CD4-positive, alpha-beta T cell (primary cell): ENCODE measurements at places on chromosomes 12 and 14.

DNA sequence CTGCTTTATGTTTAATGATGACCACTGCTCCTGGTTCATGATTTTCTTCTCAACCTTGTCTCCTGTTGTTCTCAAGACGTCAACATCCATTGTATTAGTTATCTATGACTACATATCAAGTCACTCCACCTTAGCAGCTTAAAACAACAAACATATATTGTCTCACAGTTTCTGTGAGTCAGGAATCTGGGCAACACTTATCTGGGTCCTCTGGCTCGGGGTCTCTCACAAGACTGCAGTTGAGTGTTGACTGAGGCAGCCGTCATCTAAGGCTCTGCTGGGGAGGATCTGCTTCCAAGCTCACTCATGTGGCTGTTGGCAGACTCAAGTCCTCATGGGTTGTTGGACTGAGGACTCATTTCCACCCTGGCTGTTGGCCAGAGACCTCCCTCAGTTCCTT lies 27.3 kb upstream of the FRS2 start:
- DNase-seq = no peak

DNA sequence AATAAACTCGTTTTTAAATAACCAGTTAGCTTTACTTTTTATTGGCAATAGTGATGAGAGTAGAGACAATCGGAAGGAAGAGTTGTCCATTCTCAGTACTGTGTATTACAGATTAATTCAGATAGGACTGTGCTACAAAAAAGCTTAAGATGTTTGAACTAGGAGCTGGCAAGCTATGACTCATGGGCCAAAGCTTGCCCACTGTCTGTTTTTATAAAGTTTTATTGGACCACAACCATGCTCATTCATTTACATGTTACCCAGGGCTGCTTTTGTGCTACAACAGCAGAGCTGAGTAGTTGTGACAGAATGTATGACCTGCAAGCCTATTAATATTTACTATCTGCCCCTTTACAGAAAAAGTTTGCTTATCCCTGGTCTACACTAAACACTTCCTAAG lies 19.4 kb downstream of the GNS start:
- no peak for DNase-seq

GRCh38 chr12:25935355-25936144 lies 22.9 kb upstream of the RASSF8 start:
- no peak for DNase-seq

DNA sequence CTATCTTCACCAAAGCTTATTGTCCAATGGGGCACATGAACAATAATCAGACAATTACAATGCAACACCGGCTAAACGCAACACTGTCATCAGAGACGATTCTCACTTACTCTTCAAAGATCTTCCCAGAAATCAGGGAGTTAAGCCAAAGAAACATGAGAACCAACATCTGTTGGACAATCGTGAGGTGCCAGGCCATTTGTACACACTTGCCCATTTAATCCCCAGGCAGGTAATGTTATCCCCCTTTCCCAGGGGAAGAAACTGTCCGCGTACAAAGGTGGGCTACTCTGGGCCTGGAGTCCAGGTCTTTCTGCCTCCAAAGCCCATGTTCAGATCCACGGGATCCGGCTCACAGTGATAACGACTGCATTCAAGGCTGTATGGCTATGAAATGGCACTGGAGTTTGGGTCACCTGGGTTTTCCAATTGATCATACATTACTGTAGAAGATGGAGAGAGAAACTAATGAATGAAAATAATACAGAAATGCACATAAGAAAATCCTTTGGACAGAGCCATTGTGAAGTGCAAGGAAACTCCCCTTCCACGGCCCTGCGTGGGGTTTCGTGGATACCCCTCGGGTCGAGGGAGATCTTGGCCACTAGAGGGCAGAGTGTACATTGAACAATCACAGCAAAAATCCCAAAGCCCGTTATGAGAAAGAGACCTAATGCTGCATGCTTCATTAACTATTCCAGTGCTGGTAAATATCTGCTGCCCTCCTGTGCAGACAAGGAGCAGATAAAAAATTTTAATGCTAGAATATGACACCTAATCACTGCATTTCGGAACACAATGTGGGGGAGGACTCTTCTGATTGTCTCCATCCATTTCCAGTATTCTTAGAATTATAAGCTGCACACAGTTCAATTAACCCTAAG lies 111.4 kb downstream of the EGLN3 start:
- DNase-seq = peak; percentile 46

DNA sequence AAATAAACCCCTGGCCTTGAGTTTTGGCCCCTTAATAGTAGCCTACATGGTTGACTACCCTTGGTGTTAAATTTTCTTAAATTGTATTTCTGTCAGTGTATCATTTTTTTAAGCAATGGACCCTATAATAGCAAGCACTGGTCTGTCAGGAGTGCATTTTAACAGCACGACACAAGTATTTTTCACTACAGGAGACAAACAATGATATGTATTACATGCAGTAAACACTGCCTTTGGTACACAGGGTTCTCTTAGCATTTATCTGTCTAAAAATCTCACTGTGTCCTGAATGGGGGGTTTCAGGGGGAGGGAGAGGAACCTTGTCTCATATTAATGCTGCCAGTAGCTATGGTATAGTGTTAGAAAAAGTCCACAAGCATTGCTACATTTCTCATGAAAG lies 18.4 kb downstream of the LMO3 start:
- no peak for DNase-seq

DNA sequence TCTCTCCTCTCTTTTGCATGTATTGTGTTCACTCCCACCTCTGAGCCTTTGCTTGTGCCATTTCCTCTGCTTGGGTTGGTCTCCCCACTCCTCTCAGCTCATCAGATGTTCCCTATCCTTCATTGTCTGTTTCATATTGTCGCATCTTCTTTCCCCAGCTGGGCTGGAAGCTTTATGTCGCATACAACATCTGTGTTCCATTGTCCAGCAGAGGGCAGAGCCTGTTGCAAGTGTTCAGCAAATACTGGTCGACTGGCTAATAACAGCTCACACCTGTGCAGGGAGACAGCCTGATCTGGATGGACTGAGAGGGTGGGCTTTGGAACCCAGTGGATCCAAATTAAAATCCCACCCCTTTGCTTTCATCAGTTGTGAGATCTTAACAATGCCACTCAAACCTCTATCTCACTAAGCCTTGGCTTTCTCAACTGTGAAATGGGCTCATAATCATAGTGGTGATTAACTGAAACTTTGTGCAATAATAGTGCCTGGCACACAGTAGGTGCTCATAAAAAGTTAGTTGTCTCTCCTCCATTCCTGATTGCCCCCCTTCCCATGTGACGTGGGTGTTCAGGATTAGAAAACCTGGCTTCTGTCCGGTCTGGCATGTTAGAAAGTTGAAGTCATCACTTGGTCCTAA lies 75.8 kb downstream of the RIN3 start:
- DNase-seq = no peak

- no peak for DNase-seq
Measured at GRCh38 chr14:92986254-92987147, 63.6 kb downstream of the CHGA start.

DNA sequence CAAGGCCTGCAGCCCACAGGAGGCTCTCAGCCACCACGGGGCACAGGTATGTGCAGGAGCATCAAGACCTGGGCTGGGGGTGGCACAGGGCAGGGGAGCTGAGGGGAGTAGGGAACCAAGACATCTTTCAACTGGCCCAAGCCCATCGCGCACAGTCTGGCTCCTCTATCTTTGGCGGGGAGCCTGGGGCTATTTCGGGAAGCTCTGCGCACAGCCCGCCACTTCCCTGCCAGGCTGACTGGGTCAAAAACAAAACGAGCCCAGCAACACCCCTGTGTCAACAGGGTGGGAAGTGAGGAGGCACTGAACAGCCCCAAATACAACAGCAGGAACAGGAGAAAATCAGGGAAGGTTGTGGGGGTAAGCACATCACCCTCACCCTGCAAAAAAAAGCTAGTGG lies 83.9 kb downstream of the ARL6IP4 start:
- no peak for DNase-seq

DNA sequence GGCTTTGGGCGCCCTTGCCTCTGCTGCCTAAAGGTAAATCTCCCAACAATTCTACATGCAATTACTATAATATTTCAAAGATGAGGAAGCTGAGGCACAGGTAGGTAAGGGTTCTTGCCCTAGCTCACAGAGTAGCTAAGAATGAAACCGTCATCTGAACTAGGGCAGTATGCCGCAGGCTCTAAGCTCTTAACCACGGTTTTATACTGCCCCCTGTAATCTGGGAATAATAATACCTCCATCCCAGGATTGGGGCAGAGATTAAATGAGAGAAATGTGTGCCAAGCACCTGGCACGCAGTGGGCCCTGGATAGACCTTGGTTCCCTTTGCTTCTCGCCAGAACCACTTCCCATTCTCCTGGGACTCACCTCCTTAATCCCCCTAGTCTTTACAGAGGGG lies 1.5 kb upstream of the HRK start:
- DNase-seq = no peak

DNA sequence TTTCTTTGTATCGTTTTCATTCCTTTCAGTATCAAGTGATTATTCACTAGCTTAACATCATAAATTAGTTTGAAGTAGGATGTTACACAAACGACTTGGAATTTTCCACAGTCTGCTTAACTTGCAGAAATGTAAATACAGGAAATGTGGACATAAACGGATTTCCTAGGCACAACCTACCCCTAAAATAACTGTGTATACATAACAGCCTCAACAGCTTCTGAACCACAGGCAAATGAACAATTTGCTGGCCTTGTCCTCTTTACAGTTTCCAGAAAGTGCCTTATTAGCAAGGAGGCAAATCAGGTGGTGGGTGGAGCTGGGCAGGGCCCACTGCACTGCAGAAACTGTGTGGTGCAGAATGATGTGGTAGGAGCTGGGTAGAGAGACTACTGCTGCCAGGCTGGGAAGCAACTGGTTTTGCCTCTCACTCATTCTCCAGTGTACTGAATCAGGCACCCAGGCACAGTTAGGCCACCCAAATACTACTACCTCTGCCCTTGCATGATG lies 14.1 kb downstream of the DRAM1 start:
- no peak for DNase-seq

DNA sequence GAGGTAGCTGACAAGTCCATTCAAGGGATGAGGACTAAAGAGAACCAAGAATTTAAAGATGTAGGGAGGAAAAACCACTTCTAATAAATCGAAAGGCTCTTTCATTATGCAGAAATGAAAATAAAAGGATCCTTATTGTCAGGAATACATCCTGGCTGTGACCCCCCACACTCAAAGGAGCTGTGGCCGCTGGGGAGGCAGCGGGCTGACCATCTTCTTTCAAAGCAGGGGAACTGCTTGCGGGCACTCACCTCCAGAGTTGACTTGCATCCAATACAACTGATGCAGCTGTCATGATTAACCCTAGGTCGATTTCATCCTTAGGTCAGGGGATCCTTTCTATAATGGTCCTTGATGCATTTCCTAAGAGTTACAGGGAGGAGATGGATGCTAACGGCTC lies 35.3 kb downstream of the TRAFD1 start:
- no peak for DNase-seq

DNA sequence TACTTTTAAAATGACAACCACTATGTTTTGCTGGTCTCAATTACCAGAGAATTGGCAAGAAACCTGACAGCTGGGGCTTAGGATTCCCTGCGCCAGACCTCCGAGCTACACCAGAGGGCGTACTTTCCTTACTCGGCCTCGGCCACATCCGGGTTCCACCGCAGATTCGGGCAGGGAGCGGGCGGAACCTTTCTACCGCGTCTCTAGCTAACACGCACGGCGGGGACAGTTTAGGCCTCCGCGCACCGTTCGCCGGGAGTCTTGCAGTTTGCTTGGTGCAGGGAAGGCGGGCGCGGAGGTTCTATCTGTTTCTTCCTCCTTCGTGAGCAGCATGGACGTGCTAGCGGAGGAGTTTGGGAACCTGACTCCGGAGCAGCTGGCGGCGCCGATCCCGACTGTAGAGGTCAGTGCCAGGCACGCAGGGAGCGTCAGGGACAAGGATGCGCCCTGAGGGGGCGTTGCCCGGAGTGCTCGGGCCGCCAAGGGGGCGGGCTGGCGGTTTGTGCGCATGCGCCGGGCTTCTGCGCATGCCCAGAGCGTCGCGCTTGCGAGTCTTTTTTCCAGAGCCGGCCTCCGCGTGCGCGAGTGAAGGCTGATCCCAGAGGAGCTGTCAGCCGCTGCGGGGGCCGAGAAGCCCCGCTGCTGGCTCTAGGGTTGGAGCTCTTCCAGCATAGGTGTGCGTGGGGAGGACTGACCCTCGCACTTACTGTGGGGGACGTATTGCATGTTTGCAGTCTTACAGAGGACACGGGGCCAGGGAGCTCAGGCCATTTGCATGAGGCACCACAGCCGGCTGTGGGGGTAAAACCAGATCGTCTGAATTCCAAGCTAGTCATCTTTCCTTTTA lies at the start of gene POLR3B:
POLR3B (plus strand) TSS at position 200 of the 847 bp plus-strand sequence; CDS start at position 332, 132 bp downstream.
- peak; percentile 94 for DNase-seq

DNA sequence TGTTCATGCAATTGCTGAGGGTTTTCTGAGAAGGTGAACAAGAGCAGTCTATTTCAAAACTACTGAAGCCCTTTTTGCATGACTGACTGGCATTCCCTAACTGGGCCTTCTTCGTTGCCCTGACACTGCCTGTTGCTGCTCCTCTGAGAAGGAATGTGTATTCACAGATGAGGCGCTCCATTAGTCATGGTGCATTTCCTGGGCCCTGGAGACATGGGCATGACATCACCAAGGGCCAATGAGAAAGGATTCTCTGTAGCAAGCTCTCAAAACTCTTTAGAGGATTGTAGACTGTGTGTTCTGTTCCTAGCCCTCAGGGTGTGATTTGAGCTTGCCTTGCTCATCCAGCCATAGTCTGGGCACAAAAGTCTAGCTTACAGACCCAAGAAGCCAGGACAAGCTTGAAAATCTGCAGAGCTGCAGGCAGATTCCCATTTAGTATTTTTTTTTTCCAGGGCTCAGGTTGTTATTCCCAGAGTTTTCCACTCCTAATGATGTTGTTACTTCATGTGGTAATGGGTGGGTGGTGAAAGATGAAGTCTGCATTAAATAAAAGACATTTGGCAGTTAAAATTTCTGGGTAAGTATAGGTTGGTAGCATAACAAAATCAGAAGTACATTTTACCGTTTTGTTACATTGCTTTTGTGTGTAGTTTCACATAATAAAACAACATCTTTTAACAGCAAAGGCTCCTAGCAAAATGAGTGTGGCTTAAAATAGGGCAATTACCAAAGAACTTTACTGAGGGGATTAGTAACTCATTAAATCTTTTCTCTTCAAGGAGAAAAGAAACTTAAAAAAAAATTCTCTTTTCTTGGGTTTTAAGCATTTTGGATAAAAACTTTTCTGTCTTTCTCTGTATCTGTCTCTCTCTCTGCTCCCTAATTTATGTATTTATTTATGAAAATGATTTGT lies 318.4 kb downstream of the RAD51B start:
- no peak for DNase-seq

GRCh38 chr14:69260861-69261564 lies 1.1 kb downstream of the GALNT16 start:
- peak; percentile 41 for DNase-seq

DNA sequence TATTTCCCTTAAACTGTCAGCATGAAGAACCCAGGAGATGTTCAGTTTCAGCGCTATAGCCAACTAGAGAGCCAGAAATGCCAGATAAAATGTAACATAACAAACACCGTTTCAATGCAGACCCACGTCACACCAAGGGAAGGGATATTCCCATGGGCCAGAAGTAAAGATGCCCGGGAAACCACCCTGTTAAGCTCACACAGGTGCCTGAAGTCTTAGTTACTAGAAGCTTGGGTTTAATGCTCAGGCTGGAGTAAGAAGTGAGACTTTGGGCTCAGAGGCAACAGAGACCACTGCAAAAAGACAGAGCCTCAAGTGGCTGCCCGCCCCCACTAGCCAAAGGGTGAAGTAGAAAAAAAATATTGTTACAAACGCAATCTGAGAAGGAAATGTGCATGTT lies 52.3 kb downstream of the SYNE3 start:
- no peak for DNase-seq

GRCh38 chr14:61253064-61253738 lies 27.9 kb downstream of the TMEM30B start:
- DNase-seq = no peak
